ENCODE measurements at places on chromosomes 3 and 15. TPM values are rescaled to one million over a fixed set of nuclear protein-coding genes. Genes with fewer than 3 reads are reported as not detected.

DNA sequence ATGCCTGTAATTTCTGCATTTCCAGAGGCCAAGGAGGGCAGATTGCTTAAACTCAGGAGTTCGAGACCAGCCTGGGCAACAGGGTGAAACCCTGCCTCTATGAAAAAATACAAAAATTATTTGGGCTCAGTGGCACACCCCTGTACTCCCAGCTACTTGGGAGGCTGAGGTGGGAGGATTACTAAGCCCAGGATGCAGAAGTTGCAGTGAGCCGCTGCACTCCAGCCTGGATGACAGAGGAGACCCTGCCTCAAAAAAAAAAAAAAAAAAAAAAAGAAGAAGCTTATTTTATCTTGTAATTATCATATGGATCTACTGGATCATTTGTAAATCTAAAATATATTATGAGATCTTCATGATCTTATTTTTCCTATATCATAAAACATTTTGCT lies 84.1 kb downstream of the PPCDC start:
- peak overlapping the region; percentile 37 for H3K4me3 ChIP-seq
- H3K36me3 ChIP-seq: peaks cover 41% of the 10 kb centered on the region
- no peak for DNase-seq
- peaks cover 55% of the 10 kb centered on the region for H3K4me1 ChIP-seq
- H3K27me3 ChIP-seq: peaks cover 13% of the 10 kb centered on the region
- peak overlapping the region; percentile 89 for H3K27ac ChIP-seq

- no peak overlapping the region for H3K27ac ChIP-seq
- H3K4me1 ChIP-seq: no peaks in the 10 kb centered on the region
- no peak for DNase-seq
Observed at GRCh38 chr3:47016086-47016933, 36.8 kb downstream of the NBEAL2 start.

DNA sequence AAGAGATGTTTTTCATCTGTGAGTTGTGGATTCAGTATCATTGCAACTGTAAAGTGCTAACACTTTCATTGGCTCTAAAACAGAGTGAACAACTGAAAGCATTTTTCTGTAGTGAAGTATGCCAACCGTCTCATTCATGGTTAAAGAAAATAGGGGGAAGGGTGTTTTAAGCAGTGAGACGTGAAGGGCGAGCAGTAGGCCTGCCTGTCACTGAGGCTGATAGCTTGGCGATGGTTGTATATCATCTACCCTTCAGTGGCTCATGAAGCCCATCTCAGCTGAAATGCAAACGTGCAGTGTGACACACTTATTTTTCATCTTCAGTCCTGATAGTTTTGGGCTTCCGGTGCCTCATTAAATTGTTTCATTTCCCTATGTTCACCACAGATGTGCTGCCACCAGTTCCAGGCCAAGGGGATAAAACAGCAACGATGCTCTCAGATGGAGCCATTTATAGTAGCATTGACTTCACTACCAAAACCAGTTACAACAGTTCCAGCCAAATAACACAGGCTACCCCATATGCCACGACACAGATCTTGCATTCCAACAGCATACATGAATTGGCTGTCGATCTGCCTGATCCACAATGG lies 562.0 kb downstream of the ROBO2 start:
- H3K4me1 ChIP-seq: peaks cover 11% of the 10 kb centered on the region
- no peak overlapping the region for H3K27ac ChIP-seq
- no peak overlapping the region for H3K4me3 ChIP-seq
- DNase-seq: no peak
- no peaks in the 10 kb centered on the region for H3K27me3 ChIP-seq

DNA sequence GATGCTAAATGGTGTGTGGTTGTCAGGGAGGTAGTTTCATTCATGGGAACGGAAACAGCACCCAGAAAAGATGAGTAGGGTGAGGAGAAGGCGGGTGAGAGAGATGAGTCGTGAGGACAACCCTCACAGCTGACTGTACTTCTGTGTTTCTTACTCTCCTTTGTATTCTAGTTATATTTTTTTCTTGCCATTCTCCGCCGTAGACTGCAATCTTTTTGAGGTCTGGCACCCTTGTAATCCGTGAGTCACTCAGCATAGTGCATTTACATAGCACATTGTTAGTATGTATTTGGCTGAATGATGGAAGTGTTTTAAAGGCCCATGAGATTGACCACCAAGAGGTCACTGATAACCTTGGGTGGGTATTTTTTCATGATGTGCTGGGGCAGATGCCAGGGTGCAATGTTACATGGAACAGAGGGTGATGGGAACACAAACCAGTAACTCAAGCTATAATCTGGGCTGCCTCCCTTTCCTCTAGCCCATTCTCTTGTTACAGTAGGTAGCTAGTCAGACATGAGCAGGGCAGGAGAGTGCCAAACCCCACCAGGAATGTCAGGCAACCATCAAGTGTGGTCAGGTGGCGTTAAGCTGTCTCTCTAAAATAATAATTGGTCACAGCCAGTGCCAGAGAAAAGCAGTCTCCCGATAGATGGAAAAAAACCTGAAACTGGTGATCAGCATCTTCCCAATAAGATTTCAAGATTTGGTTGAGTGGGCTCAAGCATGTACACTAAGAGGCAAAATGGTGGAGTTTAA lies 18.8 kb upstream of the DGKG start:
- peaks cover 15% of the 10 kb centered on the region for H3K4me1 ChIP-seq
- H3K36me3 ChIP-seq: no peaks in the 10 kb centered on the region
- peak overlapping the region; percentile 9 for H3K27ac ChIP-seq
- peak overlapping the region; percentile 44 for H3K4me3 ChIP-seq
- H3K27me3 ChIP-seq: peaks cover 90% of the 10 kb centered on the region

DNA sequence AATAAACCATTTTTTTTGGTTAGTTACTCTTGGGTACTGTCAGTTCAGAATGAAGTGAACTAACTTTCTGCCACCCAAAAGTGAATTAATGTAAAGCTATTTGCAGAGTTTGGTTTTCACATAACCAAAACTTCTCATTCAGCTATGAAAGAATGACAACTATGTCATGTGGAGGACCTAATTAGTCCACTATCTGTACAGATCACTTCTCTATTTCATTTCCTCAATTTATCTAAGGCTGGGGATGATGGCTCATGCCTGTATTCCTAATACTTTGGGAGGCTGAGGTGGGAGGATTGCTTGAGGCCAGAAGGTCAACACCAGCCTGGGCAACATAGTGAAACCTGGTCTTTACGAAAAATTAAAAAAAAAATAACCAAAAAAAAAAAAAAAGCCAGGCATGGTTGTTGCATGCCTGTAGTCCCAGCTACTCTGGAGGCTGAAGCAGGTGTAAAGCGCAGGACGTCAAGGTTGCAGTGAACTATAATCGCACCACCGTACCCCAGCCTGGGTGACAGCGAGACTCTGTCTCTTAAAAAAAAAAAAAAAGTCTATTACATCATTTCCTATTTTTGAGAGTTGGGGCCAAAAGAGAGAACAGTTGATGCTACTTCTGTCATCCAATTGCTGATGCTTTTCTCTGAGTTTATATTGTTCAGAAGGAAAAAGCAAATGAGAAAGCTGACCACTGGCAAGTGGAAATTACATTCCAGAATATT lies 8.7 kb downstream of the HYPK start:
- no peak overlapping the region for H3K4me3 ChIP-seq
- no peak for DNase-seq
- no peak overlapping the region for H3K27ac ChIP-seq

KCNMB3 gene
- 6.4 TPM for total RNA-seq

GPR87 gene
- 1.2 TPM for total RNA-seq

PIK3CB gene
- total RNA-seq: 52.6 TPM

DNA sequence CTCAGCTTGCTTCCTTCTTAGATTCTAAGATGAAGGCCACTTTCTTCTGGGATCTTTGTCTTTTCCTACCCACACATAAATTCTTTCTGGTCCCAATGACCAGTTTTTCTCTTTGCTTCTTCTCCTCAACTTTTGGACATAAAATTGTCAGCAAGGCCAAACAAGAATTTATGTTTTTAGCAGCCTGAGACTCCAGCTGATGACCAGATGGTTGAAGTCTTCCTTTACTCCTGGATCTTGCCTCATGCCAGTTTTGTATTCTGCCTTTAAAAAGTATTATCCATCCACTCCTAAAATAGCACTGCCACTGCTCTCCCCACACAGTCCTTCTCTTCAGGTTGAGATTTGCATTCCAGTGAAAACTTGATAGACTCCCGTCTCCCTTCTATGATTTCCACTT lies 236.0 kb downstream of the VPS13C start:
- H3K27ac ChIP-seq: no peak overlapping the region
- H3K4me1 ChIP-seq: no peaks in the 10 kb centered on the region
- peaks cover 78% of the 10 kb centered on the region for H3K27me3 ChIP-seq
- no peak for DNase-seq

GRCh38 chr3:69442771-69443311 lies 57.0 kb upstream of the FRMD4B start:
- DNase-seq: no peak
- H3K27ac ChIP-seq: no peak overlapping the region
- H3K4me3 ChIP-seq: no peak overlapping the region

SPESP1 gene
- not detected for total RNA-seq

GRCh38 chr15:86834115-86834863 lies 754.6 kb downstream of the AGBL1 start:
- no peaks in the 10 kb centered on the region for H3K4me1 ChIP-seq
- no peak overlapping the region for H3K4me3 ChIP-seq
- H3K27me3 ChIP-seq: no peaks in the 10 kb centered on the region
- no peaks in the 10 kb centered on the region for H3K36me3 ChIP-seq

PHC3 gene
- 118 TPM for total RNA-seq

ABHD17C gene
- 69.7 TPM for total RNA-seq

- H3K36me3 ChIP-seq: no peaks in the 10 kb centered on the region
- H3K27ac ChIP-seq: no peak overlapping the region
- DNase-seq: no peak
- H3K27me3 ChIP-seq: no peaks in the 10 kb centered on the region
Observed at GRCh38 chr3:109195815-109196214, 59.3 kb downstream of the C3orf85 start.

GOLGA8N gene
- total RNA-seq: 0.45 TPM

CLCN2 gene
- 22.9 TPM for total RNA-seq

DNA sequence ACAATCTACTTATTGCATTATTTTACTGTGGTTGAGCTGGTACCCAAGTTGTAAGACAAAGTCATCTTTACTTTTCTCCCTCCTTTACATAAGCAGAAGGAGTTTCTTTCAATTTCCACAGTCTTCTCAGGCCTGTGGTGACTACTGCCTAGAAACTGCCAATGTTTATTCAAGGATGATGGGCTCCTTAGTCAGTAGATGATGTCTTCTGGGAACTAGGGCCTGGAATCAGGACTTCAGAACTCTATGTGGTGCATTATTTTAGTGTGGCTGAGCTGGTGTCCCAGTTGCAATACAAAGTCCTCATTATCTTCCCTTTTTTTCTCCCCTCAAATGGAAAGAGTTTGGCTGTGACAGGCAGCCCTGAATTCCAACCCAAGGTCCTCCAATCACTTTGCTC lies 1762.5 kb downstream of the SI start:
- no peak for DNase-seq
- H3K27me3 ChIP-seq: no peaks in the 10 kb centered on the region
- H3K4me3 ChIP-seq: no peak overlapping the region
- no peak overlapping the region for H3K27ac ChIP-seq
- no peaks in the 10 kb centered on the region for H3K4me1 ChIP-seq

PRICKLE2 gene
- 4.0 TPM for total RNA-seq

- no peak overlapping the region for H3K4me3 ChIP-seq
- H3K27ac ChIP-seq: no peak overlapping the region
- H3K4me1 ChIP-seq: peaks cover 8% of the 10 kb centered on the region
- no peak for DNase-seq
- no peaks in the 10 kb centered on the region for H3K27me3 ChIP-seq
- peaks cover 50% of the 10 kb centered on the region for H3K36me3 ChIP-seq
Observed at GRCh38 chr3:5213574-5213966, 26.1 kb downstream of the EDEM1 start.

DNA sequence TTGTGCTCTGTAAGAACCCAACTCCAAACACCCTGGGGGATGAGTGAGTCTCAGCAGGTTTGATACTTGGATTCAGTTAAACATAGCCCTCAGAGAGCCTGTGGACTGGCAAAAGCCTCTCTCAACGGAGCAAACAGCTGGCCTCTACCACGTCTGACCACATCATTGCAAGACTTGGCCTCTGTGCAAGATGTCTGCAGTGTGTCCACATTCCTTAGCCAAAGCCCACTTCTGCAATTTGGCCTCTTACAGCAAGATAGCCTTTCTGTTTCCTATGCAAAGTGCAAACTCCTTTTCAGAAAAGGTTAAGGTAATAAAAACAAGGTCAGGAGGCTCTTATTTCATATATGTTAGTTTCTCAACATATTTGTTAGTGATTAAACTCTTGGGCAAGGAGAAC lies 27.9 kb downstream of the FBN1 start:
- no peaks in the 10 kb centered on the region for H3K36me3 ChIP-seq
- H3K4me1 ChIP-seq: no peaks in the 10 kb centered on the region
- no peak for DNase-seq
- H3K4me3 ChIP-seq: no peak overlapping the region

FEZF2 gene
- not detected for total RNA-seq

A4GNT gene
- total RNA-seq: not detected

DNA sequence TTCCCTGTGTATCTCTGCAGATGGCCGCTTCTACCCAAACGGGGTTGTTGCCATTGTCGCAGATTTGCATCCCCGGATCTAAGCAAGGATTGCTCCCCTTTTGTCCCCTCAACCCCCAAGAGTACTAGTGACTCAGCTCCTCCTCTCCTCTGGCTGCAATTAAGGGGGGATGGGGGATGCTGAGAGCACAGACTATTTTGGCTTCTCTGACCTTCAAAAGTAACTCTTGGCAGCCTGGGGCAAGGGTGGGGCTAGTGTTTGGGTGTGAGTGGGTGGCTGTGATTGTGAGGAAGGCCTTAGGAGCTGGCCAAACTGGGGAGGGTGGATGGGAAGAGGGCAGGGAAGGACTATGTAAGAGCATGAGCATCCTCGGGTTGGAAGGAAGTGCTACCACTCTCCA lies 1.2 kb upstream of the MAP1A start:
- peaks cover 65% of the 10 kb centered on the region for H3K27me3 ChIP-seq
- H3K4me1 ChIP-seq: peaks cover 7% of the 10 kb centered on the region
- peaks cover 5% of the 10 kb centered on the region for H3K36me3 ChIP-seq
- H3K4me3 ChIP-seq: no peak overlapping the region

DNA sequence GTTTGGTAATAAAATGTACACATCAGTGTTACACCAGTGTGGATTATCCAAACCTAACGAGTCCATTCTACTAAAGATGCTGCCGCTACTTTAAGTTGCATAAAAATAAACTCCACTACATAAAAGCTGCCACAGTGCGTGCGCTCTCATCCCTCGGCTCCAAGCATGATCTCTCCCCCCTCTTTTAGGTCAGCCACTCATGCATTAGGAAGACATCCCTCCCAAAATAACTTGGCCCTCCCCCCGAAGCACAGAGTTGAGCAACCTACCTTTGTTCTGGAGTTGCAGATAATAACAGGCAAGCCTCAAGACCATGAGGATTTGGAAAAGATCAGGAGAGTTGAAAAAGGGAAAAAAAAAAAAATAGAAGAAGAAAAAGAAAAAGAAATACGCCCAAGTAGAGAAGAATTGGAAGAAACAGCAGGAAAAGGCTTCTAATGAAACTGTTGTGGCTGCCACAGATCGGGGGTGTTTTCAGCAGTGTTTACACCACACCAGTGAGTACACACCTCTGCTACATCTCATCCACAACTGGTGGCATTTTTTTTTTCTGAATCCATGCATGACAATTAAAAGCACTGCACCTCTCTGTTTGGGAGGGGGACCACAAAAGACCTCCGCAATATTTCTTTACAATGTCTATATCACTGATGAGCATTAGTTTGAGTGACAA lies 339.2 kb downstream of the FOXP1 start:
- no peak for DNase-seq
- peak overlapping the region; percentile 72 for H3K27ac ChIP-seq
- H3K27me3 ChIP-seq: no peaks in the 10 kb centered on the region
- H3K36me3 ChIP-seq: peaks cover 13% of the 10 kb centered on the region

COL6A6 gene
- not detected for total RNA-seq

- no peaks in the 10 kb centered on the region for H3K27me3 ChIP-seq
- no peak overlapping the region for H3K4me3 ChIP-seq
- no peak for DNase-seq
Observed at GRCh38 chr15:74417225-74417624, 16.5 kb downstream of the SEMA7A start.

All from Calu3 (cell line).